ENCODE measurements at places on chromosomes 2 and 18. TPM values are rescaled to one million over a fixed set of nuclear protein-coding genes. Genes with fewer than 3 reads are reported as not detected.

The ZDBF2 gene
- total RNA-seq: 6.9 TPM

The SFTPB gene
- not detected for total RNA-seq

The MOCOS gene
- total RNA-seq: not detected

The L3MBTL4 gene
- total RNA-seq: not detected

The CLEC4F gene
- total RNA-seq: 0.18 TPM

The OR6B2 gene
- total RNA-seq: not detected

The REG1B gene
- not detected for total RNA-seq

The VAPA gene
- total RNA-seq: 141 TPM

The METTL8 gene
- 86.2 TPM for total RNA-seq

The RNF144A gene
- total RNA-seq: 3.3 TPM

The SP100 gene
- total RNA-seq: 1.2 TPM

The BOLL gene
- total RNA-seq: not detected

The NEU2 gene
- not detected for total RNA-seq

The ELOA2 gene
- total RNA-seq: not detected

DNA sequence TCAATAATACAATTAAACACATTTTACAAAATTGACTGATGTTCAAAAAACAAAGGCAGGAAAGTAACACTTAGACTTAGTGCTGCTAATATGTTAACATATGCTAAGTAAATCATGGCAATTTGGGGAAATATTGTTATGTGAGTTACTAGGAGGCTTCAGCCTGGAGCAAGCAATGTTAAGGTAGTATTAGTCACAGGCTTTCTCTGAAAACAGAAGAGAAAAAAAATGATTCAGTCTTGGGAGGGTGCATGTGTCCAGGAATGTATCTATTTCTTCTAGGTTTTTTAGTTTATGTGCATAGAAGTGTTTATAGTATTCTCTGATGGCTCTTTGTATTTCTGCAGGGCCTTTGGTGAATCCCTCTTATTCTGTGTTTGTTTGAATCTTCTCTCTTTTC lies 345.8 kb upstream of the TFPI start:
- no peak for DNase-seq

DNA sequence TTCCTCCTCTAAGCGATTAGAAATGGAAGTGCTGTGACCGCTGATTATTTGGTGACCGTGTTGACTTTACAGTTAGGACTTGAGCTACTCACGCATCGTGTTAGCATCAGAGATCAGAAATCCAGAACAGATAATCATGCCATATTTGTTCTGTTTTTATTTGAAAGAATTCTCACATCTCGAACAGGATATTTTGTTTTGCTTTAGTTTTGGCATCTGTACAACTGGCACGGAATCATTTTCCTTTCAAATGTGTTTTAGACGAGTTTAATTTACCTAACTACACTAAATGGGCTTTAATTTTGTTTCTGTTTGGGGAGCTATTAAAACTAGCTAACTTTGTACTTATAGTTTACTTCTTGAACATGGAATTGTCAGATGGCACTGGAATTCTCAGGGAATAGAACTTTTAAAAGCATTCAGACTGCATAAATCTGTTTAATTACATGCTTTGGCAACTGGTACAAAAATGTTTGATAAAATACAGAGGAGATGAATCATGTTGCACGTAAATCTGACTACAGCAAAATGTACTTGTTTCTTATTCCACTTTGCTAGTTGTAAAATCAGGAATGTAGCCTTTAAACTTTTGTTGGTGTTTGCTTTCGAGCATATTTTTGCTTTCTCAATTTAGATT lies 1.4 kb downstream of the ITPRID2 start:
- peak; percentile 68 for DNase-seq

GRCh38 chr2:97870396-97870843 lies 125.3 kb downstream of the TMEM131 start:
- DNase-seq: peak; percentile 43

DNA sequence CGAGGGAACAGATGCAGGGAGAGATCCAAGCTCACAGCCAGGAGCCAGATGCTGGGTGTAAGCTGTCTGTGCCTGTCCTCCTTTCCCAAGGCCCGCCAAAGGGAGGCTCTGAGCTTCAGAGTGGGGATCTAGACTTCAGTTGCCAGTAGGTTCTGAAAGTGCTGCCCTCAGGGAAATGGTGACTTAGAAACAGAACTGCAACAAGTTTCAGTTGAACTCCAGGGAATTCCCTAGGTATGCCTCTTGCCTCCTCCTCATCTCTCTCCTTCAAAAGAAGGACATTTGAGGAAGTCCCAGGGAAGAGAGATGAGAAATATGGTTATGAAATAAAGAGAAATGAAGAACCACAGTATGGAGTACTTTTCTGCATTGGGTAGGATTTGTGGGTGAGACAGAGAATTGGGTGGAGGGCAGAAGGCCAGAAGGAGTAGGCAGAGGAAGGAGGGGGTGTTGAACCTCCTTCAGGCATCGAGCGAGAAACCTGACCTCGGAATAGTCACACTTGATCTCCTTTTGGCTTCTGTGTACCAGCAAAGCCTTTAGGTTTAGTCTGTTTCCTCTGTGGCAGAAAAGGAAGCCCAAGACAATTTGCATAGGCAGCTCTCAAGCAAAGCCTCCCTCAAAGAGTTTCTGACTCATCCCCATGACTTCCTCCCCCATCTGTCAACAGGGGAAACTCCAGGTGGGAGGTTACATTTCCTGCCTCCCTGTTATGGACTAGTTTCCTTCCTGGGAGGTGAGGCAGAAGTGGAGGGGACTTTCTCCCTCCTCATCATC lies 45.7 kb downstream of the QPCT start:
- DNase-seq: no peak

DNA sequence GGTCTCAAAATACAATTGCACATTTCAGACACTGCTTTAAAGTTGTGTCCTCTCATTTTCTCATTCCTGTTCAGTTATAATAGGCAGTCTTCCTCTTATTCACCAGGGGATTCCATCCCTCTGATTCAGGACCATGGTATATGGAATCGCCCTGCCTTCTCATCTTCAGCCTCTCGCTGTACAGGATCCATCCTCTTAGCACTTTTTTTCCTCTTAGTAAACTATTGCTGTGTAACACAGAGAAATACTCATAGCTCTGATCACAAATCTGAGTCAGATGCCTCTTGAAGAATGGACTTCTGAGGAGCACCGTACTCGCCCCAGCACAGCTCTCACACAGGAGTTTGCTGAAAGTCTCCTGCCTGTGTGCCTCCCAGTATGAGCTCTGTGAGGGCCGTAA lies 11.3 kb downstream of the RMP24 start:
- no peak for DNase-seq

- DNase-seq: no peak
Observed at GRCh38 chr18:76984193-76985155, 148.1 kb downstream of the MBP start.

GRCh38 chr18:62341473-62341872 lies 16.4 kb downstream of the TNFRSF11A start:
- no peak for DNase-seq

GRCh38 chr2:41137031-41137430 lies 685.1 kb upstream of the SLC8A1 start:
- no peak for DNase-seq

DNA sequence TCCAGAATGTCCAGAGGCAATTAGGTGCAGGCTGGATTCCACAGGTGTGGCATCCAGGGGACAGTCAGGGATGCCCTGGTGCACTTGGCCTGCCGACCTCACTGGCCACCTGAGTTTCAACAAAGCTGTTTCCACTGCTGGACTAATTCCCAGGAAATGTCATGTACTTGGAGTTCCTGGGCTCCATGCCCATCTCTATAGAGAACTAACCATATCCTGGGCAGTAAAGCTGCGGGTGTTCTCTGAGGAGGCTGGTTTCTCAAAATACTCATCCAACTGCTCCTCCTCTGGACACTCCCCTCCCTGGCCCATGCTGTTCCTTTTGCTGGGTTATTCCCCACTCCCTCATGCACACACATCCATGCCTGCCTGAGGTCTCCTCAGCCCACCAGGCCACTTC lies 161.9 kb upstream of the SKOR2 start:
- peak; percentile 2 for DNase-seq

GRCh38 chr2:184780384-184780783 lies 182.1 kb downstream of the ZNF804A start:
- DNase-seq: no peak

- DNase-seq: peak; percentile 90
Observed at GRCh38 chr18:50079571-50080295, 115.2 kb downstream of the MYO5B start.

DNA sequence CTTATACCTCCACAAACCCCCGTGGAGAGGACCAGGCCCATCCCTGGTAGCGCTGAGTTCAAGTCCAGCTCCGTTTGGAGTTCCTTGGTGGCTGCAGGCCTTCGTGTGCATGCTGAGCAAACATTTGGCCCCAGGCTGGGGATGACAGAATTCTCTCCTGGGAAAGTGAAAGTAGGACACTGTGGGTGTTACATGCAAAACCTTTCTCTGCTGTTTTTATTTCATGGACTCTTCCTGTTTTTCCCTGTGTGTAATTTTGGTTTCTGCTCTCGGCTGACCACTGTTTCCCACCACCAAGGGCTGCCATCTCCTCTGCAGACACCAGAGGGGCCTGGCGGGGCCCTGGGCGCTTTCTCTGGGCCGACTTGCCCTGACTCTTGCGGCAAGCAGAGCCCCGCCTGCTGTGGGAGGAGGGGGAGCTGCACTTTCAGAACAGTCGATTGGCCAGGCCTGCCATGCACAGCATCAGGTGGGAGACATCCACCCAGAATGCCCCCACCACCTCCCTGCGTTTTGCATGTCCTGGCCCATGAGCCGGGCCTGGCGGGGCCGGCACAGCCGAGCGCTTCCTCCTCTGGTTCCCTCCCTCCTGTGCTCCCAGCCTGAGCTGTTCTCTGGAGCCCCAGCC lies 102.4 kb downstream of the CABLES1 start:
- no peak for DNase-seq

DNA sequence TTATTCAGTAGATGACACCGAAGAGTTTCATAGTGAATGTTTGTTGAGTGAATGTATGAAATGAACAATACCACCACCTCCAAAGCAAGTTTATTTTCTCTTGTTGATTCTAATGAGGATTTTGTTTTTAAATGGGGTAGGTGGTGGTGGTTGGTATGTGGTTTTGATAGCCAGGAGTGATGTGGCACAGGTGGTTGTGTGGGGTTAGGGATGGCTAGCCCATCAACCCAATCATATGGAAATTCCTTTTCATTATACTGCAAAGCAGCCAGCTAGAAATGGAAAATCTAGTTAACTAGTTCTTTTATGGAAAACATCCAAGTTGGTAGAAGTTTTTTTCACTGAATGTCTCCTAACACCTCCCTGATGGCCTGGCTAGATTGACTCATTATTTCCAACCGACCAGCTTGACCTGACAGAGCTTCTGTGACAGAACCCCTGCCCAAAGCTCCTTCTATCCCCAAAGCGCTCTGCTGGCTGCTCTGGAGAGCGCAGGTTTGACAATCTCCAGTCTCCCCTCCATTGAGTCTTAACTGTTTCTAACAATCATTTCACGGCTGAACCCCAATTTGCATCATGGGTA lies 376.9 kb downstream of the MTX2 start:
- no peak for DNase-seq

DNA sequence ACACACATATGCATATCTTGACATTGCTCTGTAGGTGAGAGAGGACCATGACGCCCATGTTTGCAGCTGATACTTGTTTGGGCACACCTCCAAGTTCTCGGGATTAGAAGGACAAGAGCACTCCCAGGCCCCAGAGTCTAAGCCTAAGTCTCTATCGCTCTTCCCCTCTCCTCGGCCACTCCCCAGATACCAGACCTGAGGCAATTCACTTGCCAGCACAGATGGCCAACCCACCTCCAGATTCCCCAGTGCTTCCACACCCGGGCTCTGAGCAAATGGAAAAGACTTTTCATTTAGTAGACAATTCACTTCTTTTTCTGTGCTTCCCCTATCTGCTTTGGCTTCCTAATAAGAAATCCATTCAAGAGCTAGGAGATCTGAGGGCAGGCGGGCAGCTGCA lies 32.9 kb downstream of the EHD3 start:
- peak; percentile 29 for DNase-seq

DNA sequence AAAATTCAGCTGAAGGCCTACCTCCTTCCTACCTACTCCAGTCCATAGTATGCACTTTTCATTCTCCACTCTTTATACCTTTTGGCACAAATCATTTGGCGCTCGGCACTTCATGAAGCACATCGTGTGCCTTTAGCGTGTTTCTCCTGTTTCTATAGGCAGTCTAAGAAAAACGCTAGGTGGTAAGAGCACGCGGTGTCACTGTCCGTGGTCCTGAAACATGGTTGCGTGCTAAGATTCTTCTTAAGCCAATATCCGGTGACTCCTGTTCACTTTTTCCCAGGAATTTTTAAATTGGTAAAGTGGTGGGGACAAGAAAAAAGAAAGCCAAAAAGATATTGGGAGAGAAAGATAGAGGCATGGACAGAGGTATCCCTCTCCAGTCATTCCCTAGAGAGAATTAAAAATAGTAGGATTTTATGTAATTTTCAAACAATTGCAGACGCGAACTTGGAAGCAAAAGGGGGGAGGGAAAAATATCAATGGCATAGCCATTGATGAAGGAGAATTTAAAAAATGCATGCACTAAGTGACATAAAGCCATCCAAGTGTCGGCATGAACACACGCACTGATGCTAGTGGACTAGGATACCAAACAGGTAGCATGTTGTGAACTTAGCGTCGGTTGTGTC lies 1.4 kb upstream of the CTNNA2 start:
- peak; percentile 8 for DNase-seq

DNA sequence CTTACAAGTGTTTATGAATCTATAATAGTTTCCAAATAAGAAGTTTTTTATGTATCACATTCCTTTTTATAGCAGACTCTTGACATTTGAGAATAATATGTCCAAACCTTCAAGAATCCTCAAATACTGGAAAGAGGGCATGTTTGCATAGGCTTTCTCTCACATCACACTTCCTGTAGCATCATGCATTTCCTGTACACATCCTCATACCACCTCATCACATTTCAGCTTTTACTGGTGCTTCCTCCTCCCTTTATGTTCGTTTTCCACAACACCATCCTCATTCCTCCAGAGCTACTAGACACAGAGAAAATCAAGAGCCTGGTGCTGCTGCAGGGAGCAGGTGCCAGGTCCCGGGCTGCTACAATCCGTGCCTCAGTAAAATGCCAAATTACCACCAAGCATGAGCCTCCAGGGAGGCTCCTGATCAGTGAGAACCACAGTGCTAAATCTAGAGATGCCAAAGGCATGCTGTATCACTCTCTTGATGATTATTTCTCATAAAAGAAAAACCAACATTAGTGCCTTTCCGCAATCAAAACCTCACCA lies 137.7 kb upstream of the CYP1B1 start:
- DNase-seq: no peak

- DNase-seq: no peak
Observed at GRCh38 chr2:67515538-67515937, 118.4 kb downstream of the ETAA1 start.

All from G401 (cell line).